ENCODE measurements at places on chromosomes 16 and 17.

- peak; percentile 63 for DNase-seq
These were observed 191.1 kb upstream of the CIBAR2 start for GRCh38 chr16:85303354-85303883.

GRCh38 chr16:54287131-54288029, 793 bp upstream of the IRX3 start:
- DNase-seq: no peak

- DNase-seq: peak; percentile 16
These were observed 16.5 kb downstream of the KATNIP start for GRCh38 chr16:27566417-27566816.

- DNase-seq: no peak
These were observed 406.2 kb upstream of the PSMD7 start for GRCh38 chr16:73890186-73891128.

- DNase-seq: no peak
These were observed 1.0 kb downstream of the CX3CL1 start for GRCh38 chr16:57373117-57373947.

DNA sequence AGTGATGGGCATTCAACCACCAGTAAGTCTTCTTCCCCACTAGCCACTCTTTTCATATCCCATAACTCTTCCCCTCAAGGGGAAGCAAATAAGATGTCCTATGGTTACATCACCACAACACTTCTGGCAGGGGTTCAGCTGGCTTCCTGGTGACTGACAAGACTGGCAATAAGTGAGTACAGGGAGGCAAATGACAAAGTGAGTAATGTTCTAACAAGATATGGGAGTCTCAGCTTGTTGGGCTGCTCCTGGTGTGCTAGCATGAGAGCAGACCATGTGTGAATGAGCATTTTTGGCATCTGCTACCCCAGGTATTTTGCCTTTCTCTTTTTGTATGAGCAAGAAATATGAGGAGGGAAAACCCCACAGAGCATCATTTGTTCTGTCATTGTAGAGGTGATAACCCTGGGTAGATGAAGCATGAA, 9.9 kb downstream of the TMIGD1 start:
- DNase-seq: no peak

- DNase-seq: no peak
These were observed 187.0 kb downstream of the CCDC182 start for GRCh38 chr17:57557834-57558681.

GRCh38 chr16:19088341-19088916, 21.0 kb downstream of the COQ7 start:
- DNase-seq: no peak

DNA sequence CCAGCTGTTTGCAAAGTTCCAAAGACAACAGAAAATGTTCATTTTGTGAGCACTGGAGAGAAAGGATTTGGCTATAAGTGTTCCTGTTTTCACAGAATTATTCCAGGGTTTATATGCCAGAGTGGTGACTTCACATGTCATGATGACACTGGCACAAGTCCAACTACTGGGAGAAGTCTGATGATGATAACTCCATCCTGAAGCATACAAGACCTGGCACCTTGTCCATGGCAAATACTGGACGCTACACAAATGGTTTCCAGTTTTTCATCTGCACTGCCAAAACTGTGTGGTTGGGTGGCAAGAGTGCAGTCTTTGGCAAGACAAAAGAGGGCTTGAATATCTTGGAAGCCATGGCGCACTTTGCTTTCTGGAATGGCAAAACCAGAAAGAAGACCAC, 385.0 kb downstream of the CDH11 start:
- no peak for DNase-seq

GRCh38 chr17:35342276-35342675, 31.1 kb downstream of the SLFN11 start:
- DNase-seq: no peak

DNA sequence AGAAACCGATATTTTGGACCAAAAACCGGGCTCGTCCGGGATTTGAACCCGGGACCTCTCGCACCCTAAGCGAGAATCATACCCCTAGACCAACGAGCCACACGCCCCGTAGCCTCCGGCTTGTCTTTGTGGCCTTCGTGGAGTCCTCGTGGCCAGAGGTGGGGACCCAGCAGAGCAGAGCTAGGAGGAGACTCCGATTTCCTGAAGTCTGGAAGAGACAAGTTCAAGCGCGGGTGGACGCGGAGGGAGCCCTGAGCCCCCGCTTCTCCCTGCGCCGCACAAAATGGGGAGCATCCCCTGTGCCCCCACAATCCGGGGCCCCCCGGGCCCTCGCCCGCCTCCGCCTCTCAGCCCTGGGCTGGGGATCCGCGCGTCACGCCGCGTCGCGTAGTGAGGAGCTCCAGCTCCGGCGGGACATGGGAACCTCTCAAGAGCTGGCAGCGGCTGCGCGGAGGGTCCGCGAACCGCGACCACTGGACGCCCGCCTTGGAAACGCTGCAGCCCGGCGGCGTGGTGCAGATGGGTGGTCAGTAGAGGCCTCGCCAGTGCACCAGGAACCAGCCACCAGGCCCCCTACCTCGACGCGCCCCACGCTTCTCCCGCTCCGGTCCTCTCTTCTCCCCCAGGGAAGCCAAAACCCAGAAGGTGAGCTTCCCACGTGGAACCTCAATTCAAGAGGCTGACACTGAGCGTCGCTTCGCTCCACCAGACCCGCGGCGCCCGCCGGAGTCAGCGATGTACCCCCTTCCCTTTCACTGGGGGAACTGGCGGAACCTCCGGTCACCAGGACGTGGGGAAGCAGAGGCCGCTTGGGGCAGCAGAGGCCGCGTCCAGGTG, 5.2 kb upstream of the OR1F1 start:
- DNase-seq: no peak

GRCh38 chr17:53472586-53472985, 350.1 kb upstream of the KIF2B start:
- no peak for DNase-seq

DNA sequence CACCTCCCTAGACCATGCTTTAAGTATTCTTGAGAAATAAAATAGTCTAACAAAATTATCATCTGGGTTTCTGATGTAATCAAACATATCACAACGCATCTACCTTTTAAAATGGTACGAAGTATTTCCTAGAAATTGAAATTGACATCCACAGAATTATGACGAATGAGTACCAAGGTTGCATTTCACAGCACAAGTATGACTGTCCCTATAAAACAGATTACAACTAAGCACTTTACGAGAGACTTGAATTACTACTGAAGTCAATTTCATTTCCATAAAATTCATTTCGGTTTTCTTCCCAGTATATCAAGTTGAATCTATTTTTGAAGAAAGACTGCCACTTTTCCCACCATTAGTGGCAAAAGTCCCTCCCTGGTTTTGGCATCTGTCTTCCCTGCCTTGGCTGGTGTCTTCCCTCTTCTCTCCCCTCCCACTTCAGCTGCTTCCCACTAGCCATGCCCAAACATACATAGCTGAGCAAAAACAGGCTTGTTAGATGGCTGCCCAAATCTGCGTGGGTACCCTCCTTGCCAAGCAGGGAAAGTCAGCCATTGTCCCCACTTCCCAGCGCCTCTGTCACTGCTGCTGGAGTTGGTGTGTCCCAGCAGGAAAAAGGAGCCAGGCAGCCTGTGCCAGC, 29.2 kb downstream of the DNAH9 start:
- no peak for DNase-seq

DNA sequence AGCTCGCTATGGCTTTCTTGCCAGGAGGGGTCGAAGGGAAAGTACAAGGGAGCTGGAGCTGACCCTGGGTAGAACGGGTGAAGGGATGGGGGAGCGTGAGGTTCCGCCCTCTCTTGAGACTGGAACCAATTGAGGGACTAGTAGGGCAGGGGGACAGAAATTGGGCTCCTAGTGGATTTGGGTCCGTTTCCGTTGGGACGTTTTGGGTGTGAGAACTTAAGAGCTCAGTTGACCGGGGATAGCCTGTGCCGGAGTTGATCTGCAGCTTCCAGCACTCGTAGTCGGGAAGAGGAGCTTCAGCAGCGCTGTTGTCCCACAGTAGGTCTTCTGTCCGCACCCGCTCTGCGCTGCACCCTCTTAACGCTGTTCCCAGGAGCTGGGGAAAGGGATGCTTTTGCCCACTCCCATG, 481 bp downstream of the CNTROB start:
- DNase-seq: peak; percentile 13

- DNase-seq: no peak
These were observed 4.9 kb downstream of the LASP1 start for GRCh38 chr17:38874505-38875400.

GRCh38 chr17:77579682-77580081, 378.8 kb upstream of the TNRC6C start:
- DNase-seq: no peak

- no peak for DNase-seq
These were observed 84.6 kb downstream of the SPAG9 start for GRCh38 chr17:51036084-51036483.

GRCh38 chr16:27199736-27200135, 3.6 kb upstream of the KDM8 start:
- DNase-seq: no peak

- DNase-seq: no peak
These were observed 6.0 kb upstream of the GRIN2A start for GRCh38 chr16:10188236-10188635.

- no peak for DNase-seq
These were observed 65.3 kb upstream of the NUDT7 start for GRCh38 chr16:77657016-77657415.

- DNase-seq: no peak
These were observed 5.7 kb downstream of the HS3ST3B1 start for GRCh38 chr17:14306596-14306995.

- no peak for DNase-seq
These were observed 875 bp downstream of the PRKCB start for GRCh38 chr16:23836404-23837311.

DNA sequence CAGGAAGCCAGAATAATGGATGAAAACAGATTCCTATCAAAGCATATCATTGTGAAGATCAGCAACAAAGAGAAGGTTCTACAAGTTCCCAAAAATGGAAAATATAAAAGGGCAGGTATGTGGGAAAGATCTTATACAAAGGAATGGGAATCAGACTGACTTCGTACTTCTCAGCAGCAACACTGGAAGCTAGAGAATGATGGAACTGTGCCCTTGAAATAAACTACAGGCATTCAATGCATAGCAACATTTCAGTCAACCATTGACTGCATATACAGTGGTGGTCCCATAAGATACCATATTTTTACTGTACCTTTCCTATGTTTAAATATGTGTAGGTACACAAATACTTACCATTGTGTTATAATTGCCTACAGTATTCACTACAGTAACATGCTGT, 30.3 kb upstream of the RAI1 start:
- DNase-seq: no peak

DNA sequence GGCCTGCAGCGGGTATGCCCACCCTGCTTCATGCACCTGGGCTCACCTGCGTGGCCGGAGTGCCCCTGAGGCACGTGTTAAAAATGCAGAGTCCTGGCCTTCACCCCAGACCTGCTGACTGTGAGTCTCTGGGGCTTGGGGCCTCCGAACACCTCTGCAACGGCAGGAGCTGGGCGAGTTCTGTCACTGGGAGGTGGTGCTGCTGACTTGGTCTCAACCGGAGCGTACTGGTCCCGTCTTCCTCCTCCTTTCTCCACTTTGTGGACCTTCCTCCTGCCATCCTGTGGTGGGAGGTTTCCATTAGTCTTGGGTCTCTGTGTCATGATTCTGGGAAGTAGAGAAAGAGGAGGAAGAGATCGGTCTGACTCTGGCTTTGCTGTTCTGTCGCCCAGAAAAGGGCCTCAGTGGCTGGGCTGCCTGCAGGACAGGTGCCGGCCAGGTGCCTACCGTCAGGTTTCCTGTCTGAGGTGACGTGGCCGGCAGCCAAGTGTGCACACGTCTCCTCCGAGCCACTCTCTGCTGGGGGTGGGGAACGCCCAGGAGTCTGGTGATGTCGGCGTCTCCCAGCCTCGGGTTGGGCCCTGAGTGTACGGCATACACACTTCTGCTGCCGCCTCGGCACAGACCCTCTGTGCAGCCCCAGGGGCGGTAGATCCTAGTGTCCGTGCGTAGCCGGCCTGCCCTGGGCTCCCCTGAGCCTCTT, 6.9 kb downstream of the TSC2 start:
- DNase-seq: peak; percentile 86

- no peak for DNase-seq
These were observed 503.9 kb downstream of the CDH11 start for GRCh38 chr16:64617836-64618476.

DNA sequence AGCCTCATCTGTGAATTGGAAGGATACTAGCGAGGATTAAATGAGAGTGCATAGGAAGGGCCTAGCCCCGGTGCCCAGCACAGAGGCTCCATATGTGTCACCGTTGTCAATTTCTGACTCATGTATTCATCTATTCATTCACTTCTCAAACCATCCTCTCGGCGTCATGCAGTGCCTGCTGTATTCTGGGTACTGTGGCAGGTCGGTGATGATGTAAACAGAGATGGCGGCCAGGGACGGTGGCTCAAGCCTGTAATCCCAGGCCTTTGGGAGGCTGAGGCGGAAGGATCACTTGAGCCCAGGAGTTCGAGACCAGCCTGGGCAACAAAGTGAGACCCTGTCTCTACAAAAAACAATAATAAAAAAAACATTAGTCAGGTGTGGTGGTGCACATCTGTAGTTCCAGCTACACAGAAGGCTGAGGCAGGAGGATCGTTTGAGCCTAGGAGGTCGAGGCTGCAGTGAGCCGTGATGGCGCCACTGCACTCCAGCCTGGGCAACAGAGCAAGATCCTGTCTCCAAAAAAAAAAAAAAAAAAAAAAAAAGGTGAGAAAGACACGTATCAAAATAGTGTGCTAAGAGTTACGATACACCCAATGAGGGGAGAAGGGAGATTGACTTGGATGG, 4.3 kb upstream of the PPP1R1B start:
- no peak for DNase-seq

- DNase-seq: no peak
These were observed 2.0 kb upstream of the GLG1 start for GRCh38 chr16:74608944-74609343.

GRCh38 chr16:2507052-2507659, 6.6 kb upstream of the ATP6V0C start:
- no peak for DNase-seq

DNA sequence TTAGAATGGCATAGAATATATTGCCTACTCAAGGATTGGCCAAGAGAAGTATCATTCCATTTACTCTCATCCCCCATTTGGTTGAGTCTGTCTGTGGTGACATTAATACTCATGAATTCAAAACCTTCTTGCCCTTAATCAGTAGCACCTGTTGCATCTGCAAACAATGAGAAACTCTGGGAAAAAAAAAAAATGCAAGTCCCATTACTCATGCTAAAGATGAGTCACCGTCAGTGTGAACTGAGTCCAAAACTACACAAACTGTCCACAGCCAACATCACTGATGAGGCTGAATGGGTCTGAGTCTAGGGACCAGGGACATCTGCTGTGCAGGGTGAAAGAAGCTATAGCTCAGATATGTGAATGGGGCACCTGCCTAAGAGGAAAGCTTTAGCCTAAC, 96.9 kb upstream of the ADAMTS18 start:
- no peak for DNase-seq

DNA sequence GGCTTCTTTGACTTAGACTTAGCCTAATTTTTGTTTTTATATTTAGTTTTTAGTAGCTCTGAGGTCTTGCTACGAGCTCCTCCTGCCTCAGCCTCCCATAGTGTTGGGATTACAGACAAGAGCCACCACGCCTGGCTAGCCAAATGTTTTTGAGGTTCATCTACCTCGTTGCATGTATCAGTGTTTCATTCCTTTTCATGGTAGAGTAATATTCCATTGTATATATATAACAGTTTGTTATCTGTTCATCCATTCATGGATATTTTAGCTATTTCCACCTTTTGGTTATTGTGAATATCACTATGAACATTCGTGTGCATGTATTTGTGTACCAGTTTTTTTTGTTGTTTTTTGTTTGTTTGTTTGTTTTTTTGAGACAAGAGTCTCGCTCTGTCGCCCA, 12.2 kb downstream of the NOL11 start:
- DNase-seq: no peak

- no peak for DNase-seq
These were observed 6.0 kb downstream of the GGNBP2 start for GRCh38 chr17:36550491-36551417.
